ENCODE measurements at places on chromosomes 16 and 17.

GRCh38 chr16:69311533-69312387, 610 bp downstream of the VPS4A start:
- DNase-seq = no peak

- DNase-seq = no peak
Measured at GRCh38 chr16:64184156-64184555, 937.7 kb downstream of the CDH11 start.

- DNase-seq = no peak
Measured at GRCh38 chr17:9071016-9071415, 49.7 kb downstream of the NTN1 start.

DNA sequence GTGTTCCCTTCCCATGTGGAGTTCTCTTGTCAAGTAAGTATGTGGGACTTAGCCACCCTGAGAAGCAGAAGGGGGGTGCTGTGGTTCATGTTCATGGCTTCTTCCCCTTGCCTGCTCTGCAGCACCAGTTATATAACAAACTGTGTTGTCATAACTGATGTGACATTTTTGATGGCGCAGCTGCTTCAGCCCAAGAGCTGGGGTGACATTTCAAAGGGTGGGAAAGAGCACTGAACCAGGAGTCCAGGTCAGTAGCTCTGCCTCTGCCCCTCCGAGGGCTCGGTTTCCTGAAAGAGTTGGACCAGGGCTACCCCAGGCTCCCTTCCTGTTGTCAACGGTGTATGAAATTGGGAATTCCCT, 7.4 kb downstream of the GNAO1 start:
- DNase-seq = no peak

DNA sequence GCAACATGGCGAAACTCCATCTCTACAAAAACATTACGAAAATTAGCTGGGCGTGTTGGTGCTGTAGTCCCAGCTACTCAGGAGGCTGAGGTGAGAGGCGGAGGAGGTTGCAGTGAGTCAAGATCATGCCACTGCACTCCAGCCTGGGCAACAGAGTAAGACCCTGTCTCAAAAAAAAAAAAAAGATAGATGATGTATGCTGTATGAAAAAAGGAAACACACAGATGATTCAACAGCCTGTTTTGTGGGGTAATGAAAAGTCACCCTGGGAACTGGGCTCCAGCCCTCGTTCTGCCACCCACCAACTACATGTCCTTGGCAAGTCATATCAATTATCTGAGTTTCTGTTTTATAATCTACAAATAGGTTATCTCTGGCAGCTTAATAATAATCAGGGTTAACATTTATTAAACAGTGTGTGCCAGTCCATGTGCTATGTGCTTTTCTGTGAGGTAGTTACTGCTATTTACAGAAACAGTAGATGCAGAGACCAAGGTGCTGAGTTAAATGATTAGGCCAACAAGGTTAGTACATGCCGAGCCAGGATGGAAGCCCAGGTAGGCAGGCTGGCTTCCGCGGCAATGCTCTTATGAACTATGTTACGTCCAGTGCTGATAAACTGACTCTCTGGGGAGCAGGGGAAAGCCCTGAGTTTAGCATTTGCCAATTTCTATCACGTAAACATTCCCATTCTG, 1.1 kb downstream of the G6PC1 start:
- DNase-seq = no peak

DNA sequence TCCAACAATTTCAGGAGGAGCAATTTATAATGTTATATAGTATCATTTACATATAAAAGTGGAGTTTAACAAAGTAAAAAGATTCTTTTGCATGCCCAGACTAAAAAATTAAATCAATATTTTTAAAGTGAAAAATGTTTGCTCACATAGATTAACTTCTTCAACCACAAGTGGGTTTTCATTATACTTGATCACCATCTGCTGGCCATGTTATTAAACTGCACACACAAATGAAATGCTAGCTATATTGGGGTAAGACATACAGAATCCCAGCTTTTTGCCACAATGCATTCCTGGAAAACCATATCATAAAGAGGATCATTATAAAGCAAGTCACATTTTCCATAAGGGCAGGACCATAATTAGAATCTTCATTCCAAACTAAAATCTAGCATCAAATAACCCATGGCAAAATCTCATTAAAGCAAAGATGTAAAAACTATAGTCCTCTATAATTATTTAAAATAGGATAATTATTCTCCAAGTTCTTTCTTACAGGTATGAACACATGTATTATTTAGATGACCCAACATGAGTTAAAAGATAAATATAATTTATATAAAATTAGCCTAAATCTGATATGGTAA, 26.3 kb downstream of the CEP112 start:
- no peak for DNase-seq

DNA sequence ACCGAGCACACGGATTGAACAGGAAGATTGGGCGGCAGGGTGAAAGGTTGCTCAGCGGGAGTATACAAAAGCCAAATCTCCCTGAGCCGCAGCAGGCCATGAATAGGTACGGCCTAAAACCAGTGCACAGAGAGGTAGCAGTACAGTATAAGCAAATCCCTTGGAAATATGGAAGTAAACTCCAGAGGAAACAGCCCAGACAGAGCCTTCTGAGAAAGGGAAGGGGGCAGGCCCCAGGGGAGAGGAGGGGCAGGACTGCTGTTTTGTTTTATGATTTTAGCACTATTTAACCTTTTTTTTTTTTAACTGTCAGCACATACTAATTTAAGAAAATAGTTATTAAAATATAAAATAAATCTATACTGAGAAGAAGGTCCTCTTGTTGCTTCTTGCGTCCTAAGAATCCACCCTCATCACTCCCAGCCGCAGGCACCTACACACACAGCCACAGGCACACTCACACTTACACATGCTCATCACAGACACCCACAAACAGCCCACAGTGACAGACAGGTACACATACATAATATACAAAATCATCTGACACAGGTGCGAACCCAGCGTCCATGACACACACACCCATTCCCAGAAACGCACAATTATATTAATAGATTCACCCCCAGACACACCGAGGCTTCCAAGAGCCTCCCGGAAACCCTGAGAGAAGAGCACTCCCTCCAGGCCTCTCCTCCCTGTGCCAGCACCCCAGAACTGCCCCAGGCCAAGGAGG, 12.8 kb downstream of the PLXDC1 start:
- no peak for DNase-seq

DNA sequence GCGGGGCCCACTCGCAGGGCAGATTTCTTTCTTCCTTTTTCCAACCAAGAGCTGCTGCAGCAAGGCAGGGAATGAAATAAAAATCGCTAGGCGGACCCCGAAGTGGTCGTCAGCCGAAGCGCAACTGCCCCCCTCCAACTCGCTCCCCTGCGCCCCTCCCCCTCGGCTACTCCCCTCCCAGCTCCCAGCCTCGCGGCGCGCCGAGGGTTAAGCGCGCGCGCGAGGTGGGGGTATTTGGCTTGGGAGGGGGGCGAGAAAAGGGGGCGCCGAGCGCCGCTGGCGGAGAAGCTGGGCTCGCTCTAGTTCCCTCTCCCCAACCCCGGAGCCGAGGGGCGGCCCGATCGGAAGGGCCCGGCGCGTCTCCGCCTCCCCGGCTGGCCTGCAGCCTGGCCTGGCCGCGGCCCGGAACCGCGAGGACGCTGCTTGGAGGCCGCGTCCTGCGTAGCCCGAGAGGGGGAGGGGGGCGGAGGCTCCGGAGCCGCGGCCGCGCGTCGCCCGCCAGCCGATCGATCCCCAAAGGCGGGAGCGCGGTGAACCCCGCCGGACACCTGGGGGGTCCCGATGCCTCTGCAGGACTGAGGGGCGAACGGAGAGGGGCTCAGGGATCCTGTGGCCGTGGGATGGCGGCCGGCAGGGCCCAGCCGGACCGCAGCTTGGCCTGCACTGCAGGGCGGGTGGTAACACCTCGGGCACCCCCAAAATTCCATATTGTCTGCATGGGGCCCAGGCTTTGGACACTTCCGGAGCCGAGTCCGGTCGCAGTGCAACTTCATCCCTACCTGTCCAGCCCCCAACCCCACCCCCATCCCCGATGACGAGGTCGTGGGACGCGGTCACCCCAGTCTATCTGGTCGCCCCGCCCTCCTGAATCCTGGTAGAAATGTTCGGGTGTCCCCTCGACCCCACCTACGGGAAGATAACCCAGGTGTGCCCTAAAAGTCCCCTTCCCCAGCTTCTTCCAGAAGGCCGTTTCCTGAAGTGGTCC, 4.9 kb upstream of the CBX4 start:
- no peak for DNase-seq

GRCh38 chr17:68458260-68459036, 1.2 kb upstream of the WIPI1 start:
- DNase-seq = no peak

DNA sequence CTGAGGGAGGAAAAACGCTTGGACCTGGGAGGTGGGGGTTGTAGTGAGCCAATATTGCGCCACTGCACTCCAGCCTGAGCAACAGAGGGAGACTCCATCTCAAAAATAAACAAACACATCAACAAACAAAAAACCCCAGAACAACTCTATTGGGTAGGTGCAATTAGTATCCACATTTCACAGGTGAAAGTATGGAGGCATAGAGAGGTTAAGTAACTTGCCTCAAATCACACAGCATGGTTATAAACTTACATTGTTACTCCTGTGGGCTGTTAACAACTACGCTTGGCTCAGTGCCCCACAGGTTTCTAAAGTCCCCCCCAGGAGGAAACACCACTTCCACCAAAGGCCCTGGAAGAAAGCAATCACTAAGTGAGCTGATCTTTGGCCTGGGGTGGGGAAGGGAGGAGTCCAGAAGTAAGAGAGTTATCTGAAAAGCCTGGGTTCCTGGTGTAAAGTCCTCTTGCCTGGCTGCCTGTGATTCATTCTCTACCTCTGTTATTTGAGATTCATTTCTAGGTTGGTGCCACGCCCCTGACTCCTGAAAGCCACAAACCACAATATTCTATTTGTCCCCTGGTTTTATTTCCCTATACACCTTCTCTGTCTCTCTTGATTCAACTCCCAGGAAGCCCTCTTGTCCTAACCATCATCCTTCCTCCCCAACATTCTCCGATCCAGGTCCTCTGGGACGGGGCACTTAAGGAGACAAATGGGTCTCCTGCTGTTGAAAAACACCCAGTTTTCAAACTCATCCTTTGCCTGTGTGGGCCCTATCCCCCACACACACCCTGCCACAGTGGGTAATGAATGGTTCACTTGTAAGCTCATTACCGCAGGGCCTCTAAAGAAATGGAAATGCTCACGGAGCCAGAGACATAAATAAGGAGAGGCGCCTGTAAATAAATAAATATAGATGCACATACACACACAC, 195.4 kb downstream of the XYLT1 start:
- peak; percentile 9 for DNase-seq

GRCh38 chr16:53168744-53169143, 114.0 kb downstream of the CHD9 start:
- DNase-seq = no peak

GRCh38 chr16:71855937-71856662, 10.3 kb downstream of the ATXN1L start:
- DNase-seq = no peak

DNA sequence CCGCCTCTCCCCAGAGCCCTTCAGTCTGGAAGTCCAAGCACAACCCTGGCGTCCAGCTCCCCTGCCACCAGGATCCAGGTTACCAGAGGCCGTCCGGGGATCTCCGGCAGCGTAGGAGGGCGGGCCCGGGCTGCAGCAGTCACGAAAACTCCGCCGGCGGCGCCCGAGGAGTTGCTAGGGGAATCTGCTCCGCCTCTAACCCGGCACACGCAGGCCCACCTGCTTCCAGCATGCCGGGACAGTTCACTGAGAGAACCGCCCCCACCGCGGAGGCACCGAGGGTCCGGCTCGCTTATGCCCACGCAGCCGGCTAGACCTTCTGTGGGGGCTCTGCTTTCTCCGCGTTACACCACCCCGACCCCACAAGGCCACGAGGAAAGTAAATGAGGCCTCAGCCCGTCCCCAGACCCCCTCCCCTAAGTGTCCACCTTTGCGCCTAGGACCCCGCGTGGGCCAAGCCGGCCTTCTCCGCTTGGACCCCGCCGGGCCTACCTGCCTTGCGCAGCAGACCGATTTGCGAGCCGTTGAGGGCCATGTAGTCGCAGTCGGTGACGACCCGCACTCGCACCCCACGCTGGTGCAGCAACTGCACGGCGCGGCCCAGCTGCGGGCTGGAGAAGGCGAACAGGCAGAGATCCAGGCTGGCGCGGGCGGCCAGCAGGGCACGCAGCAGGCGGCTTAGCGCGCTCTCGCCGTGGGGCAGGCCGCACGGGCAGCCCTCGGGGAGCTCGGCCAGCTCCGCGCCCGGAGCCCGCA, 587 bp downstream of the PLD6 start:
- DNase-seq = peak; percentile 37

- peak; percentile 65 for DNase-seq
Measured at GRCh38 chr17:17694169-17695081, 13.2 kb downstream of the RAI1 start.

- no peak for DNase-seq
Measured at GRCh38 chr16:72836181-72836580, 211.7 kb downstream of the ZFHX3 start.

- peak; percentile 56 for DNase-seq
Measured at GRCh38 chr17:39676198-39676819, 8.1 kb downstream of the PNMT start.

DNA sequence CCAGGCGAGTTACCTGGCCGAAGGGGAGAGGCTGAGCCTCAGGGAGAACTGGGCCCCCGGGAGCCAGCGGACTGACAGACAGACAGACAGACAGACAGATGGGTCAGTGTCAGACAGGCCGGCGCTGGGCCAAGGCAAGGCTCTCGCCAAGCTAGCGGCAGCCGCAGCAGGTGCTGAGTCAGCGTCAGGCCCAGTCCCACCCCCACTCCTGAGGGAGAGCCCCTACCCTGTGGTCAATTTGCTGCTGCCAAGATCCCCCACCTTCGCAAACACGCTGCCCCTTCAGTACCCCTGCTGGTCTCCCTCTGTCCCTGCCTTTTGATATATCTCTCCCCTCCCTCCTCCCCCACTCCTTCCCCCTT, 1.5 kb downstream of the FGF11 start:
- DNase-seq = no peak

GRCh38 chr17:65855245-65855644, 293.8 kb upstream of the AXIN2 start:
- no peak for DNase-seq

GRCh38 chr17:73492821-73493814, 151.1 kb downstream of the SDK2 start:
- DNase-seq = no peak

- no peak for DNase-seq
Measured at GRCh38 chr16:48829336-48830310, 219.6 kb upstream of the N4BP1 start.

GRCh38 chr17:37476431-37477120, 13.1 kb upstream of the DUSP14 start:
- DNase-seq = no peak

GRCh38 chr17:72613396-72613795, 479.1 kb downstream of the SLC39A11 start:
- DNase-seq = no peak

DNA sequence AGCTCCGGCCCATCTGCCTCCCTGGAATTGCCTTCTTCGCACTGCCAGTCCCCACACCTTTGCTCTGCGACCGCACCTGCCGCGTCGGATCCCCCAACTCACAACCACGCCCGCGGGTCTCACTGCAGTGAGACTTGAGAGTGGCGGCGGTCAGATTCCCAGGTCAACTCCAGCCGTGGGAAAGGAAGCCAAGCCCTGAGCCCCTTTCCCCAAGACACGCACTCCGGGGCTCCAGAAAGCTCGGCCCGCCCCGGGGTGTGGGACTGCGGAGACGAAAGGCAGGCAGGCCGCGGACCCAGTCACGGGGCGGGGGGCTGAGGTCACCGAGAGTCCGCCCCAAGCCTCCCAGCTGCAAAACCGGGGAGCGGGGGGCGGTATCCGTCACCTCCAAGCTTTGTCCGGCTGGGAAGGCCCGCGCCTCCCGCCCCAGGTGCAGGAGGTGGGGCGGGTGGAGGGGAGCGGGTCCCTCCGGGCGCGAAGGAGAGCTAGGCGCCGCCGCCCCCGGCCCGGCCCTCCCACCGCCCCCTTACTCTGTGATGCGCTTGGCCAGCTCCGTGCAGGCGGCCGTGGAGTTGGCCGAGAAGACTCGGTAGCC, 615 bp downstream of the PRPSAP1 start:
- peak; percentile 24 for DNase-seq

Data from activated T-helper 2 cell treated with anti-CD3 and anti-CD28 coated beads, Interferon-gamma antibody, Interleukin-2, Interleukin-4, amounts not matched to agents 10 μg/mL and 5 μg/mL and 100 μg/mL, durations not matched to agents 14 hours and 24 hours and 36 hours (primary cell).